ENCODE measurements at places on chromosomes 2 and 18.
A peak's percentile ranks its signal among the peaks of the same experiment; 100 is the strongest.

- no peak for DNase-seq
Observed at GRCh38 chr2:169661265-169661664, 32.9 kb downstream of the CFAP210 start.

DNA sequence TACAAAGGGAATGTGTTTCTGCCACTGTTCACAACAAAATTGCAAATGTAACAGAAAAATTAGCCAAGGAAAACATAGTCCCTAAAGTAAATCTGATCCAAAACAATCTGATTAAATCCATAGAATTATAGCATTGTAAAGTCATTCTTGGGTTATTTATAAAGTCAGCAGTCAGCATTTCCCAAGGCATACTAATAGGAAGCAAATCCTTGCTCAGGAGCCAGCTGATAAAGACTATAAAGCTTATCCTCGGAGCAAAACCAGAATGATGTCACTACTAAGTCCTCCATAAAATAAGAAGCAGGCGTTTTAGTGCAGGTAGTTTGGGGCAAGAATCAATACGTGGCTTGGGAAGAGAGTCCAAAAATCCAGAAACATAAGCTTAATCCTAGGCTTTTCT, 67.3 kb upstream of the CSRNP3 start:
- DNase-seq: no peak

DNA sequence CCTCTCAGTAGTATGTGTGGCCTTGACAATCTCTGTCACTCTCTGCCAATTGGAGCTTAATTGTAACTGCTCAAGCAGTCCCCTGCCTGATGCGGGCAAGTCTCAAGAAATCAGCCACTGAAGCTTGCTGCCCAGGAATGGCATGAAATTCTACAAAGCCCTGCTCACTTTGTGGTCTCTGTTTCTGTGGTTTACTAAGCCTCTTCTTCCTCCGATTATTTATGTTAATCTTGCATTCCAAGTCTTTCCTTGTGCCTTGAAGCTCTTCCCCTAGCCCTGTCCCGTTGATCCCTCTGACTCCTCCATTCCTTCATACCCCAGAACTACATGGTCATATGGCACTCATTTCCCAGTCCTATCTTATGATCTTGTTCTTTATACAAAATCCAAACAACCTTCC, 489.3 kb upstream of the CHST9 start:
- DNase-seq: no peak

- no peak for DNase-seq
Observed at GRCh38 chr2:190859347-190860297, 21.0 kb upstream of the GLS start.

DNA sequence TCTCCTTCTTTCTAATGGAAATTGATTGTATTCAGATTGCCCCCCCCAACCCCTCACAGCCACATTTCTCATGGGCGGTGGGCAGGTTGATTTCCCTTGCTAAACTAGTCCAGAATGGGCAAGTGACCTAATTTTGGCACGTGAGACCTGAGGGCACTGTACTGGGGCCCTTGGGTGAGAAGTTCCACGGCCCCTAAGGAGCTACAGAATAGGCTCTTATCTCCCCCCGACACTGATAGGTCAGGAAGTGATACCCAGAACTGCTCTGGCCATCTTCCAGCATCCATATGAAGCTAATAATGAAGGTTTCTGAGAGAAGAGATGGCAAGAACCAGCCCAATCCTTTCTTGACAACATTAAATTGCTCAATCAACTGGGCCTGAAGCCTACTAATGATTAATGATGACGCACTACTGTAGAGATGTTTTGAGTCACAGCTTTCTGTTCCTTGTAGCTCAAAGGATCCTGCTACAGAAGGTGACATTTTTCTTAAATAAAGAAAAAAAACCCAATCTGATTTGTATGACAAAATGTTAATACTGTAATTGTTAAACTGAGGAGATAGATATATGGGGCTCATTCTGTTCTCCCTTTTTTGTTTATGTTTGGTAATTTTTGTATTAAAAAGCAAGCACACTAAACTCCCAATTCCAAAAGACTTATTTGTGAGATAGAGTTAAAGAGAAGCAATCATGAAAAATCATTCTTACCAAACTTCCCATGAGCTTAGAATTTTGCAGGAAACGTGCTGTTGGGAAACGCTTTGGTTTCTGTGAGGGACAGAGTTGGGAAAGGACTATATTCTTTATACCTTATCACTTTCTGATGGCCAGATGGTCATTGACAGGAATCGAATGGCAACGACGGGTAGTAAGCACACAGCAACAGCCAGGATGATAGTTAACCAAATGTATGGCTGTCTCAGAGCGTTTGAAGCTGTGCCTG, 28.2 kb upstream of the NARS1 start:
- DNase-seq: no peak

DNA sequence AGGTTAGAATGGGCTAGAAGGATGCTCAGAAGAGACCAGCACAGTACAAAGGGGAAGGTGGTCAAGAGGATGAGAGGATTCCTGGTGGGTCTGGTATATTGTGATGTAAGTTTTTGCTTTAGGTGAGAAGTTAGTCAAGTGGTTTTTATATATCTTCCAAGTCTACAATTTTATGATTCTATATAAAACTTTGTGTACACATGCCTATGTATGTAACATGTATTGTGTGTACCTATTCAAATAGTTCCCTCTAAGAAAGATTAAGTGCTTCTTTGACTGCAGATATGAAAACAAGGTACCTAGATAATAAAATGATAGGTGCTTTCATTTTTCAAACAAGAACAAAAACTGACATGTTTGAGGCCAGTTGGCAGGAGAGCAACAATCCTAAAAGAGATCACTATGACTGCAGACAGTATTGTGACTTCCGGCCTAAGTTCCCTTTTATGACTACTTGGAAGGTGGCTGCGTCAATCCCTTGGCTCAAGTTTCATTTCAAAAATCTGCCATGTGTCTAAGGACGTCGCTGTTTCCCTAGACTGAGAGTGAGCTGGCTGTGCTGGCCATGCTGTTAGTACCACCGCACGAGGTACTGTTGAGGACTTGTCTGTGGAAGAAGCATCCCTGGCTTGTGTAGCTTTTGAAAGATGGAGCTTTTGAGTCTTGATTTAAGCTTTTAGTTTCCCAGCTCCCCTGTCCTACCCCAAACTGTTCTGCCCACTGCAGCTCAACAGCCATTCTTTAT, 123.1 kb downstream of the PRPF40A start:
- peak; percentile 3 for DNase-seq

DNA sequence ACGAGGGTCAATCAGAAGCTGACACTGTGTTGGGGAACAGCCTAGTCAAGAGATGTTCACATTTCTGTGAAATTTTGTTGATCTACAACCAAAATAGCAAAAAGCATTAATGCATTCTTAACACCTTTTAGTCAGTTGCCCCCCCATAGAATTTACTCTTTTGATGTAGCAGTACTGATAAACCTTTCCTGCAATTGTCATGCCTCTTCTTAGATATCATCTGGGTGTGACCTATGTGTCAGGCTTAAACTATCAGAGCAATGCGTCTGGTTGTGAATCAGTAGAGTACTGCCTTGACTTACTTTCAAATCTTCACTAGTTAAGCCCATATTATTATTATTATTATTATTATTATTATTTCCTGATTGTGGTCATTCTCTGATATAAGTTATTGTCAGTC, 61.9 kb downstream of the GREB1L start:
- no peak for DNase-seq

DNA sequence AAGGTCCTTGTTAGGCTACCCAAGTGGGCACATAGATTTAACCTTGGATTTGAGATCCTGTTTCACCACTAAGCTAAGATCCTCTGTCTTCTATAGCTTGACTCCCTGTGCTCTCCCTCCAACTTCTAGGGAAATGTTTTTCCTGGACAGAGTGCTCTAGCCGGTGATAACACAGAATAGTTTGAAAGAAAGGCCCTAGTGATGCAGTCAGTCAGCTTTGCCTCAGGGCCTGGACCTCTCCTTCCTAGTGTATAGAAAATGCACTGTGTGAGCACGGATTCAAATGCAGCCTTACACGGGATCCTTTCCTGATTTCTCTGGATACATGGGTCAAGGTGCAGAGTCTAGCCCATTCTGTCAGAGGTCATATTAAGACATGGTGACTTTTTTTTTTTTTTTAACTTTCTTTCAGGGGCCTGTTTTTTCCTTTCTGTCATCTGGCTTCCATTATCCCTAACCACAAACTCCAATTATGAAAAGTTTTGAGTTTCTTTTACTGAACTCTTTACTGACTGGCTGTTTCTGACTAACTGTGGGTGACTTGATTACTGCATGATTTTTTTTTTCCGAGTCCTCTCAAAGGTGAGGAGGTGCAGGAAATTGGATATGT, 122.6 kb downstream of the LRP1B start:
- no peak for DNase-seq

GRCh38 chr2:28400419-28400818, 7.8 kb downstream of the FOSL2 start:
- no peak for DNase-seq

DNA sequence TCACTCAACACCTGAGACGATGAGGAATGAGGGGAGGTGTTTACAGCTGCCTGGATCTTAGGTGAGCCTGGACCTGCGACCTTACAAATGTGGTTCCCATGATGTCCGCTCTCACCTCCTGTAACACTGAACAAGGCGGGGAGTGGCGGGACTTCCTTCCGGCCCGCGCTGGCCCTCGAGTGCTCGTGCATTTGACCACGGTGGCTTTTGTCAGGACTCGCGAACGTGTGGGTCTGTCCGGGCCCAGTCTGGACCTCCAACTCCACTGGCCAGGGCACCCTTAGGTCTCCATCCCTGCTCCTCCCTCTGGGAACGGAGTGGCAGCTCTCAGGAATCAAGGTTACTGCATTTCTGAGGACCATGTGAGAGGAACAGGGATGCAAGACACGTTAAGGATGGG, 263.0 kb upstream of the SALL3 start:
- DNase-seq: no peak

GRCh38 chr2:214126135-214126534, 284.7 kb upstream of the VWC2L start:
- DNase-seq: no peak

- DNase-seq: no peak
Observed at GRCh38 chr2:186532891-186533290, 46.8 kb downstream of the ZC3H15 start.

GRCh38 chr2:55871637-55872036, 51.9 kb downstream of the EFEMP1 start:
- no peak for DNase-seq

DNA sequence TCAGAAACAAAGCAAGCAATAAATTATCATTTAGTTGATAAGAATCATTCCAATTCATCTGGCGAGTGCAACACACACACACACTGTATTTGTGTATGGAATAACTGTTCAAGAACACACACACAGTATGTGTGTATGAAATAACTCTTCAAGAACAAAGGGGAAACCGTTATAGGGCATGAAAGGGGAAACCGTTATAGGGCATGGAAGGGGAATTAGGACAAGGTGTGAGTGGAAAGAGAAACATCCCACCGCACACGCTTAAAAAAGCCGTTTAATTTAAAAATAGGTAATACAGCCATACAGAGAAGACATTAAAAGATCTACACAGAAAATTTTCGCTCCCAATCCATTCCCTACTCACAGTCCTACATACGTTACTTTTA, 607 bp upstream of the TSN start:
- no peak for DNase-seq

DNA sequence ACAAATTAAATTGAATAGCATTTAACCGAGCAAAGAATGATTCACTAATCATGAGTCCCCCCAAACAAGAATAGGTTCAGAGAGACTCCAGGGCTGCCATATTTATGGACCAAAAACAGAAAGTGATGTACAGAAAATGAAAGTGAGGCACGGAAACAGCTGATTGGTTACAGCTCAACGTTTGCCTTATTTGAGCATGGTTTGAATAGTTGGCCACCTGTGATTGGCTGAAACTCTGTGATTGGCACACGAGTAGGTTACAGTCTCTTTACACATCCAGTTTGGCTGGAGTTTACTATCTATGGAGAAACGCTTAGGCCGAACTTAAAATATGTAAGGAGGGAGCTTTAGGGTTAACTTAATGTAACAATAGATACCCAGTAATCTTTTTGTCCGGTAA, 27.0 kb upstream of the DPYSL5 start:
- DNase-seq: no peak

- peak; percentile 56 for DNase-seq
Observed at GRCh38 chr2:108583903-108584520, 49.7 kb downstream of the LIMS1 start.

DNA sequence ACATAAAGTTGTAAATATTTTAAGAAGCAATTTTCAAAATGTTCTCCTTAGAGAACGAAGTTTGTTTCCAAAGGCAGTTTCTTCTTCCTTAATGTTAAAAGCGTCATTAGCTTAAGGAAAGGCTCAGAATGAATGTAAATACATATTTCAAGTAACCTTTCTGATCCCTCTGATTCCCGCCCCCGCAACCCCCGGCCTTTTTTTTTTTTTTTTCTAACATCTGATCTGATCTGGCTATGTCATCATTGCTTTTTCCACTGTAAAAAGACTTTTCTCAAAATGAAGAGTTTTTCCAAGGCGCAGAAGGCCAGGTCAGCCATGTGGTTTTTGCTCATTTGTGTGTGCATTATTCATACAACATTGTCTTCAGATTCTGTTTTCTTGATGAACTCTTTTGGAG, 57.1 kb upstream of the MEIS1 start:
- no peak for DNase-seq

DNA sequence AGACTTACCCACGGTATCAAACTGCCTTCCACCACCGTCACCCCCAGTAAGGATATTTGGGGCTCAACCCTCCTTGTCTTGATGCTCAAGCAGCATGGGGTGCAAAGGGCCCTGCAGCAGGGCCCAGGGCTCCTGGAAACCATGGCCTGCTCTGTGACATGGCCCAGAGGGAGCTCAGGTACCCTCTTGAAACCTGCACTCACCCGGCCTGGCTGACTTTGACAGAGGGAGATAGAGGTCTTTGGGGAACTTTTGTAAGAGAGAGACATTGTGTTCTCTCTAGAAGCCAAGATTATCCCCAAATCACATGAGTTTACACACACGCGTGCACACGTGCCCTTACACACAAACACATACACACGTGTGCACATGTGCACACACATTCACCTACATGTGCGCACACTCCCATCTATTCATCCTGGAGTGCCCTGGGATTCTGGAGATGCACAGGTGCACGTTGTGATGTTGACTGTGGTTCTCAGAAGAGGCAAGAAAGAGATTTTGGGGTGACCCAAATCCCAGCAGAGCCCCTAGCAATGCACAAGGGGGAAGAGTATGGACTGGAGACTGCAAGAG, 19.6 kb upstream of the KCNK3 start:
- no peak for DNase-seq

GRCh38 chr2:42359965-42360483, 993 bp downstream of the COX7A2L start:
- no peak for DNase-seq

GRCh38 chr2:216789081-216789480, 70.8 kb downstream of the TNP1 start:
- no peak for DNase-seq

- no peak for DNase-seq
Observed at GRCh38 chr2:231688719-231689118, 19.6 kb upstream of the PTMA start.
